Fibroblast of the aortic adventitia (primary cell): ENCODE measurements at places on chromosomes 2 and 18. TPM values are rescaled to one million over a fixed set of nuclear protein-coding genes. Genes with fewer than 3 reads are reported as not detected.

The SCYGR3 gene
- total RNA-seq = not detected in 2 replicates

The WDR54 gene
- 16.9 and 34.3 TPM in 2 replicates for total RNA-seq

The PLEKHA3 gene
- 4.7 and 10.0 TPM in 2 replicates for total RNA-seq

The CXCR4 gene
- 0.27 and 1.2 TPM in 2 replicates for total RNA-seq

The TNFRSF11A gene
- total RNA-seq = 0.08 and 1.1 TPM in 2 replicates

The NBEAL1 gene
- total RNA-seq = 38.3 and 48.9 TPM in 2 replicates

The MEIS1 gene
- total RNA-seq = 65.0 and 78.2 TPM in 2 replicates

The STAT4 gene
- 0.54 and 0.98 TPM in 2 replicates for total RNA-seq

The POTEI gene
- total RNA-seq = not detected in 2 replicates

The IL1A gene
- total RNA-seq = 0.90 TPM in 1 of 2 replicates, not detected in the other
